NCI-H1930 (cell line): ENCODE measurements at places on chromosomes 12 and 14.

DNA sequence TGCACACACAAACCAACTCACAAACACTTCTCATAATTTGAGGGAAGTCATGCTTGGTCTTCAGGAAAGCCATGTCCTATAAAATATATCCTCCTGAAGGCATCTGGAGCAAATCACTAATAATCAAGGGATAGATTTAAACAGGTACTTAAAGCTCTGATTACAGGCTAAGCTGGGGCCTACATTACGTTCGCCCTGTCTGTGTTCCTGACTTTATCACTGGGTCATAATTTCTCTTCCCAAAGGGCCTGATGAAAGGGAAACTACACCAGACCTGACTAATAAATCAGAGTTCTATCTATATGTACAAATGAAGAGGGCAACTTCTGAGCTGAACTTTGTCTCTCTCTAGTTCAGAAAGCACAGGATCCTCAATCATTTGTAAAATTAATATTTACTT is 43.9 kb upstream of the RASSF8 start:
- DNase-seq, result no peak

DNA sequence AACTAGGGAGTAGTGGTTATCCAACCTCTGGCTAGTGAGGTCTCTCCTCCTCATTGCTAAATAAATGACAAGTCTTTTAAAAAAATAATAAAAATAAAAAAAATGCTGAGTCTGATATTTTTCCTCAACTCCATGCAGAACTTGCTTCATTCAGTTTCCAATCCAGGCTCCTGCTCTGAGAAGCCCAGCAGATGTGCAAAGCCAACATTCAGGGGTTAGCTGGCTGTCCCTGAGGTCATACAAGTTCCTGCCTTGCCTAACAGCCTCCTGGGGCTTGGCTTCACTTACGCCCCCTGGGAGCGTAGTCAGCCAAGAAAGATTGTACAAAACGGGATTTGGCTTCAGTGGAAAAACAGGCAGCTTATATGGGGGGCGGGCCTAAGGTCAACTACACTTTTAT is 23.3 kb downstream of the RTRAF start:
- no peak for DNase-seq

GRCh38 chr12:123384318-123384993 is 524 bp downstream of the KMT5A start:
- no peak for DNase-seq

DNA sequence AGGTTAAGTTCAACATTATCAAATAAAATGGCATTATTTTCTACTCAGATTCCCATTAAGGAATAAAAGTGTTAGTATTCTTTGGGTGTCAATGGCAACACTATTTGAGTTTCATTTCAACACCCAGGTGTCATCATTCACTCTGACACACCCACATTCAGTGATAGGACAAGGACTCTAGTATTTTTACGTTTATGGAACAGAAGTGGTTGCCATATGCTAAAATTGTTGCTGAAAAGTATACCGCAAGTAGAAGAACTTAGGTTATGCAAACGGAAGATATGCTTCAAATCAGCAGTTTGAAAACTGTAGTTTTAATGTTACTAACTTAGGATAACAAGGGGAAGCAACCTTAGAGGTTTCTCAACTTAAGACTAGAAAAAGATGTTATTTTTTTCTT is 20.0 kb upstream of the SGPP1 start:
- DNase-seq, result no peak

- DNase-seq, result no peak
Observed at GRCh38 chr12:121124402-121125109, 8.1 kb upstream of the P2RX7 start.

GRCh38 chr12:67804168-67804567 is 155.6 kb downstream of the DYRK2 start:
- no peak for DNase-seq

DNA sequence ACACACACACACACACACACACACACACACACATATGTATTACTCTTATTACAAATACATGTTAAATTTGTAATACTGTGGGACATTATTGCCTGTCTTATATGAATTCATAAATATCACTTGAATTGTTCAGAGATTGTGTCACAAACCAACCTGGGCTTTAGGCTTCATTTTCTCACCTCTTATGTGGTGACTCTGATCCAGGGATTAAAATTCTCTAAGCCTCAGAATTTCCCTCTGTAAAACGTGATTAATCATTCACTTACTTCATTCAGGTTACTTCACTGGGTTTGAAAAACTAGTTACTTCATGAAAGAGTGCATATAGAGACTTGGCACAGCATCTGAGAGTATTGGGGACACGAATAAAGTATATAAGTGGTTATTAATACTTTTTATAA is 240.3 kb upstream of the PDZRN4 start:
- DNase-seq, result no peak

- no peak for DNase-seq
Observed at GRCh38 chr14:26963711-26964110, 365.9 kb upstream of the NOVA1 start.

DNA sequence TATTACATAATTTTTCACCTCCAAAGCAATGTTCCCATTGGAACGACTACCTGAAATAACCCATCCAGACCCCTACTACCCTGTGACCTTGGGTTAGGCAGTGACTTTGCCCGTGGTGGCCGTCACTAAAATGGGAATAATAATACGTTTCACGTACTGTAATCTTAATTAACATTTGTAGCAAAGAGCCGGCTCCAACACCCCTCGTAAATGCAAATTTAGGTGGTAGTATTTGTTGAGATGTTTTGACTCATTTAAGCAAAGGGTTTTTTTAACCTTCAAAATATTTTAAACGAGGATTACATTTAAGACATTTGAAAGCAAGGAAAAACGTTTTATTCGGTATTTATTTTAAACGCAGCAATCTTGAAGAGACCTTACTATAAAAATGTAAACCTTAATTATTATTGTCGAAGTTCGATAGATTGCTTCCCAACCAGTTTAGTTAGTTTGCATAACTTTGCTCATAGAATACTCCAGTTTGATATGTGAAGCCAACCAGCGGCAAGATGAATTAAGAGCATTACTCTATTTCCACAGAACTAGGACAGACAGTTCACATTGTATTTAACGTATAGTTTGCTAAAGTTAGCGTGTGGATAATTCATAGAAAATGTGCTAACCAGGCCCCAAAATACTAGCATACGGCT is 1.4 kb upstream of the ARID2 start:
- peak; percentile 79 for DNase-seq

GRCh38 chr14:24325041-24325530 is 9.8 kb downstream of the ADCY4 start:
- DNase-seq, result no peak
